Thyroid gland (tissue), 4 donors: ENCODE measurements at places on chromosomes 12 and 14. TPM values are rescaled to one million over a fixed set of nuclear protein-coding genes. Genes with fewer than 3 reads are reported as not detected.

DNA sequence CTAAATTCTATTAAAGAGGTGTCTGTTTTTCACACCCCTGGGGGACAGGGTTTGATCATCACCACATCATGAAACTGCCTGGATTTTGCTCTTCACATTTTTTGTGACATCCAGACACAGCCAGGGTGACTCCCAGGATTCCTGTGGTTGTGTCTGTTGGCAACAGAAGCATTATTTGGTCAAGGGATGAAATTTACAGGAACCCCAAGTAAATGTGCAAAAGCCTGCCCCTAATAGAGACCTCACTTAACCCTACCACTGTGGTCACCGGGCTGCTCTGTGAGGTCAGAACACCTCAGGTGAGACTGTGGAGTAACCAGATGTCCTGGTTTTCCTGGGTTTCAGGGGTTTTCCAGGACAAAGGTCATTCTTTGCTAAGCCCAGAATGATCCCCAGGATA is 103.8 kb downstream of the DAD1 start:
- no peaks in the 10 kb centered on the region for H3K36me3 ChIP-seq
- no peak overlapping the region for H3K27ac ChIP-seq
- H3K4me3 ChIP-seq: no peak overlapping the region
- H3K27me3 ChIP-seq: no peaks in the 10 kb centered on the region
- no peaks in the 10 kb centered on the region for H3K4me1 ChIP-seq
- DNase-seq: no peak

Gene IKZF4
- total RNA-seq: 8.8 TPM

DNA sequence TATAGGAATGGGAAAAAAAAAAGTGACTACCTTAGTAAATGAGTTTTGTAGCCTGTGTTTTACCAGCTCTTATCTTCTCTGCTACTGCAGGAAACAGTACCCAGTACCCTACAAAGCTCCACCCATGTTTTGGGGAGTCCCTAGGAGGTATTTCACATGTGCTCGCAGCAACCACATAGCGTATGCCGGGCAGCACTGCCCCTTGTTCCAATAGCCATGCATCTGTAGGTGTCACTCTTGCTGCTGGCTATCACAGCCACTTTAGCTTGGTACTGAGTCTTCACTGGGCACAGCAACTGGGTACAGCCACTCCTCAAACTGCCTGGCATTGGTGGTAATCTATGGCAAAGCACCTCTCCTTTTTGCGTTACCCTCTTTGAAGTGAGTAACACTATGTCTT is 2.0 kb upstream of the MDM1 start:
- no peak overlapping the region for H3K4me3 ChIP-seq
- no peaks in the 10 kb centered on the region for H3K27me3 ChIP-seq
- no peak overlapping the region for H3K27ac ChIP-seq
- DNase-seq: no peak
- no peaks in the 10 kb centered on the region for H3K36me3 ChIP-seq

GRCh38 chr14:31993521-31993951 is 83.6 kb upstream of the ARHGAP5 start:
- H3K4me3 ChIP-seq: no peak overlapping the region
- H3K4me1 ChIP-seq: no peaks in the 10 kb centered on the region
- no peak for DNase-seq
- H3K27me3 ChIP-seq: no peaks in the 10 kb centered on the region
- H3K36me3 ChIP-seq: no peaks in the 10 kb centered on the region

Gene ACADS
- 85.9 TPM for total RNA-seq

Gene GARIN6
- total RNA-seq: not detected

Gene CCDC91
- total RNA-seq: 64.0 TPM

DNA sequence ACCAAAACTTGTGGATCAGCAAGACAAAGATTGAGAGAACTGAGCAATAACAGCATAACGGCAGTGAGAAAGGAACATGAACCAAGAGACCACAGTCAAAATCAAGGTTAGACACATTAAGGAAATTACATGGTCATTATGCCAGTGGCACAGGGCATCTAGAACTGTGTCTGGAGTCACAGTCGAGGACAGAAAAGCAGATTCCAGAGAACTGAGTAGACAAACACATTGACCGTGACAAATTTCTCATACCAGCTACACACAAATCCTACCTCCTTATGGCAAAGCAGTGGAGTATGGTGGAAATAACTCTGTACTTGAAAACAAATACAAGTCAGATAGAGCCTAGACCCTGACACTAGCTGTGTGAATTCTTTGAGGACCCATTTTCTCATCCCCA is 367.3 kb downstream of the DUSP6 start:
- H3K4me3 ChIP-seq: no peak overlapping the region
- DNase-seq: no peak
- no peak overlapping the region for H3K27ac ChIP-seq
- H3K36me3 ChIP-seq: no peaks in the 10 kb centered on the region
- no peaks in the 10 kb centered on the region for H3K4me1 ChIP-seq
- H3K27me3 ChIP-seq: no peaks in the 10 kb centered on the region

Gene GPR135
- 7.5 TPM for total RNA-seq

DNA sequence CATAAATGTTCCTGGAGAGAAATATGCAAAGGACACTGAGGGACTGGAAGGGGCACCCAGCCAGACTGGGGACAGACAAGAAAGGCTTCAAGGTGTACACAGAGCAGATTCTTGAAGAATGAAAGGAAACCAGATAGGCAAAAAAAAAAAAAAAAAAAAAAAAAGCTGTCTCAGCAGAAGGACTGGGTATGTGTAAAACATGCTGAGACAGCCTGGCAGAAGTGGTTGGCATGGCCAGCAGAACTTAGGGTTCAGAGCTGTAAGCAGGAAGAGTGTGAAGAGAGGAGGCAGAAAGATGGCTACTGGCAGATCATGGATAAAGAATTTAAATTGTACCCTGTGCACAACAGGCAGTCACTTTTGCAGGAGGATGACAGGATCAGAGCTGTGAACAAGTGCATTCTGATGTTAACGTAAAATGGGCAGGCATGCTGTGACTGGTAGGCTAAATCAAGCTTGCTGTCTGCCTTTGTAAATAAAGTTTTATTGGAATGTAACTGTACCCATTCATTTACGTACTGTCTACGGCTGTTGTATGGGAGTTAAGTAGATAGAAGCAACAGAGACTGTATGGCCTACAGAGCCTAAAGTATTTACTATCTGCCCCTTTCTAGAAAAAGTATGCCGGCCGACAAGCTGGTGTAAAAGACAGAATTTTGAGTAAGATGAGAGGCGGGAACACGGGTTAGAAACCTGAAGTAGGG is 42.2 kb downstream of the UBR7 start:
- DNase-seq: no peak
- no peaks in the 10 kb centered on the region for H3K27me3 ChIP-seq
- no peak overlapping the region for H3K4me3 ChIP-seq
- H3K27ac ChIP-seq: no peak overlapping the region
- H3K36me3 ChIP-seq: peaks cover 21% of the 10 kb centered on the region
- no peaks in the 10 kb centered on the region for H3K4me1 ChIP-seq

DNA sequence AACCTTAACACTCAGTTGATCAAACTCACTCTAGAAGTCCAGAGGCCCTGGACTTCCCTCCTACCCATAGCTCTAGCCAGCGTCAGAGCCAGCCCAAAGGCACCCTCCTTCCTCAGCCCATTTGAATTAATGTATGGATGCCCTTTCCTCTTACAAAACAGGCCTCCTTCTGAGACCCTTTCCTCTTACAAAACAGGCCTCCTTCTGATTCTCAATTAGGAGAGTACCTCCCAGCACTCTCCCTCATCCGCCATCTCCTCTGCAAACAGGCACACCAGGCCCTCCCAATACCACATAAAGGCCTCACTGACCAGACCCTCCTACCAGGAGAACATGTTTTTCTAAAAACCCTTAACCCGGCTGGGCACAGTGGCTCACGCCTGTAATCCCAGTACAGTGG is 65.7 kb downstream of the MOK start:
- no peak overlapping the region for H3K4me3 ChIP-seq
- no peaks in the 10 kb centered on the region for H3K36me3 ChIP-seq
- H3K27me3 ChIP-seq: no peaks in the 10 kb centered on the region
- no peak for DNase-seq
- peaks cover 4% of the 10 kb centered on the region for H3K4me1 ChIP-seq
- no peak overlapping the region for H3K27ac ChIP-seq

- H3K36me3 ChIP-seq: no peaks in the 10 kb centered on the region
- H3K27ac ChIP-seq: no peak overlapping the region
- DNase-seq: no peak
- H3K4me1 ChIP-seq: no peaks in the 10 kb centered on the region
Measured at GRCh38 chr12:121849665-121850064, 9.0 kb downstream of the HPD start.

Gene NGB
- total RNA-seq: not detected

Gene HHIPL1
- total RNA-seq: 0.98 TPM

Gene MAP3K9
- 19.7 TPM for total RNA-seq

DNA sequence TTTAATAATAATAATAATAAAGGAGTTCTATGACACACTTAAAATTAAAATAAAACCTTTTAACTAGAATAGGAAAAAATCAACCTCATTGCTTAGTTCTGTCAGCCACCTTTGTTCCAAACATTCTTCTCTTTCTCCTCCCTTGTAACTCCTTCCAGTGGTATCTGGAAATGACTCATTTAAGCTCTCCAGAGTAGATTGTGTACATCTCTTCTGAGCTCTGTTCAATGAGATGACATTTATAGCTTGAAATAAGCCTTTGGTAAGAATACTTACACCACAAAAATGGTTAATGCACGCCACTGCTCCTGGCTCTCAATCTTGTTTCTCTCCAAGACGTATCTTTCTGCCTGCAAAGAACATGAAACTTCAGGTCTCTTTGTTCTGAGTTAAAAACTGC is 70.3 kb downstream of the STAB2 start:
- DNase-seq: no peak
- H3K36me3 ChIP-seq: no peaks in the 10 kb centered on the region
- H3K27ac ChIP-seq: no peak overlapping the region
- no peaks in the 10 kb centered on the region for H3K27me3 ChIP-seq
- H3K4me3 ChIP-seq: no peak overlapping the region
- H3K4me1 ChIP-seq: peaks cover 4% of the 10 kb centered on the region
